ENCODE measurements at places on chromosomes 12 and 14.
A peak's percentile ranks its signal among the peaks of the same experiment; 100 is the strongest.

DNA sequence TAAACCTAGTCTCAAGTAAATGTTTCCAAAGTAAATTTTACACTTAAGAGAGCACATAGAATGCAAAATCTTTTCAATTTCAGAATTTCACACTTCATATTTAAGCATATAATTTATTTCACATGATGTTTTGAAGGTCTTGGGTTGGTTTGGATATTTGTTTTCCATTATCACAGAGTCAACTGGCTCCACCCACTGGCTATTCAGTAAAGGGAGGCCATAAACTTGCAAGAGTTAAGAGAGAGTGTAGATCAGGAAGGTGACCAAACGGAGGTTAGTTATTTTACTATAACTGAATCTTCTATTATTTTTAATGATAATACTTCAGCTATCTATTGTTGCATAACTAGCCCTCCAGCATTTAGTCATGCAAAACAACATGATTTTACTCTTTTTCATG, 6.2 kb upstream of the CPNE8 start:
- DNase-seq, result no peak

DNA sequence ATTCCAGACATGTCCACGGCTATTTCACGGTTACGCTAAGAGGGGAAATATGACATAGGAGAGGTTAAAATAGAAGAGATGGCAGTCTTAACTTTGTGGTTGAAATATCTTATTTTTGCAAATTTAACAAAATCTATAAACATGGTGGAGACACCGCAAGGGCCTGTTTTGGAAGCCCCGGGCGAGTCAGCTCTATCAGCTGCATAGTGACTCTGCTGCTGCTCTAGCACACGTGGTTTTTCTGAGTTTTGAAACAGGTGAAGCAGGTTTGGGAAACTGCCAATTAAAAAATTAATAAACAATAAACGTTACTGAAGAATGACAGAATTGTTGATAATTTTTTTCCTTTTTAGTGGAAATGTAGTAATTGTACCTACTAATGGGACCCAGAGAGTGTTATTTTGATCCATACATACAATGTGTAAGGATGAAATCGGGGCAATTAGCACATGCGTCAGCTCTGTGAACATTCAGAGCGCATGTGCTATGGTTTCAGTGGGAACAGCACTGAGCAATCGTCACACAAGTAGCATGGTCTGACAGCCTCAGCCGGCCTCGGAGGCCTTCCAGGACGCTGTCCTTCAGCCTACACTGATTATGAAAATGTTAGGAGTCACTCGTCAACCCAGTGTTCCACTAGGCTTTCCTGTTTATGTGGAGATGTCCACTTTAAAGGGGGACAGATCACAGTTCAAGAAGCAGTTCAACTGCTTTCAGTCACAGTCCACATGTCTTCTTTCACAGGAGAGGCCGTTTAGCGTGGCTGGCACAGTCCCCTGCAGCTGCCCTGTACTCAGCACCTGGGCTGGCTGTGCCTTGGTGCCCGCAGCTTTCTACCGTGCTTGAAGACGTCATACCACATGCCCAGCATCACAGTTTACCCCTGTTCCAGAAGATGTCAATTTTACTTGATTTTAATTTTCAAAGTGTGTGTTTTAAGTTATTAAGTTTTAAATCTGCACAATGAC, 51.8 kb downstream of the MOK start:
- no peak for DNase-seq

GRCh38 chr12:10540776-10541205, 35.1 kb downstream of the EIF2S3B start:
- DNase-seq, result peak; percentile 58

- no peak for DNase-seq
These were observed 28.6 kb downstream of the BAZ2A start for GRCh38 chr12:56601503-56601902.

GRCh38 chr12:45260104-45260815, 44.4 kb downstream of the ANO6 start:
- peak; percentile 49 for DNase-seq

DNA sequence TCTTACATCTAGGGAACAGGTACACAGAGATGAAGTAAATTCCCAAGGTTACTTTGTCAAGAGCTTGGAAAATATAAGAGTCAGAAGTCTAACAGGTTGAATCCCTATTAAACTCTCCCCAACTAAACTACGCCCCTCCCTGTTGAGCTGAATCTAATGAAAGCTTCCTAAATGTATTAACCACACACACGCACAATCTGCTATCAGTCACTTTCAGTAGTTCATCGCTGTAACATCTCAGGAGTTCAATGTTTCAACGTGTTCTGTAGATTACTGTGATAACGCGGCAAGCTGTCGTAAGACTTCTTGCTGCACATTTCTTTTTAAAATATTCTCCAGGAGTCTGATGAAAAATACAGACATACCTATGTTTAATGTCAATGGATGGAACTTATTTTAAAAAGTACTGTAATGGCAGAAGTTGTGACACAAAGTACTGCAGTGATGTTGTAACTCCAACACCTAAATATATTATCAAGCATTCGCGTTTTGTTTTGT, 612 bp upstream of the SLC25A3 start:
- no peak for DNase-seq

- no peak for DNase-seq
These were observed 13.3 kb downstream of the CPM start for GRCh38 chr12:68919581-68920239.

GRCh38 chr12:571795-572531, 91.3 kb downstream of the NINJ2 start:
- DNase-seq, result no peak

GRCh38 chr14:61499991-61500390, 178.6 kb downstream of the PRKCH start:
- no peak for DNase-seq

DNA sequence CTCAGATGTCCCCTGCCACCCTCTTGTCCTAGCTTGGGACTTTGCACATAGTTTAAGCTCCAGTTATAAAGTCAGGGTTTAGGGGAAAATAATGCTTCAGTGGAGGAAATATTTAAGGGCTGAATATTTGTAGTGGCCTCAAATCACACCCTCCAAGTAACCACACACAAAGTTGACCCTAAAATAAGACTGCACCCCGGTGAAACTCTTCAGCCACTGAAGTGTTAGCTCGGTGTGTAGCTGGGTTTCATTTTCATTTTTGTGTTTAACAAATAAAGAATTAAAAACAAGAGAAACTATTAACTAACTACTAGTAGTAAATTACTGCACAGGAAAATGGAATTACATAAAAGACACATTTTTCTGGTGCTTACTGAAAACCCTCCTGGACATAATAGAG, 14.8 kb upstream of the BCL11B start:
- DNase-seq, result no peak

GRCh38 chr12:106251631-106252455, 4.0 kb upstream of the CKAP4 start:
- DNase-seq, result peak; percentile 82
